ENCODE measurements at places on chromosomes 2 and 18.

- no peak for DNase-seq
These were observed 32.1 kb upstream of the SH3BP4 start for GRCh38 chr2:234919711-234920110.

- DNase-seq, result no peak
These were observed 722.6 kb downstream of the METTL4 start for GRCh38 chr18:1848716-1849115.

DNA sequence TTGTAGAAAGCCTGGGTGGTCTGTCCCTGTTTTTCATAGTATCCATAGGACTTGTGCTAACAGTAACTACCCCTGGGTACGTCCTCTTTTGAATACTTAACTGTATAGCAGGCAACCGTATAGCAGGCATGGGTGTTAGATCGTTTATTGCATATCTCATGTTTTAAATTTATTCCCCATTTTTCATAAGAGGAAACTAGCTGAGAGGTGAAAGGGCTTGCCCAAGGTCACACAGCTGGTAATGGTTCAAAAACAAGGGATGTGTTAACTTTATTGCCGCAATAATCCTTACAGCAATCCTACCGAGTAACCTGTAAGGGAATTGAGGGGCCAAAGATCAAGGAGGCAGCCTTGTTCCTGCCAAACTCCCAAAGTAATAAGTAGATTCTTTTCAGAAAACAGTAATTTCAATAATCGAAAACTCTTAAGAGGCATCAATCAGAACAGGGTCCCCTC, 990 bp upstream of the MGAT4A start:
- DNase-seq, result no peak

DNA sequence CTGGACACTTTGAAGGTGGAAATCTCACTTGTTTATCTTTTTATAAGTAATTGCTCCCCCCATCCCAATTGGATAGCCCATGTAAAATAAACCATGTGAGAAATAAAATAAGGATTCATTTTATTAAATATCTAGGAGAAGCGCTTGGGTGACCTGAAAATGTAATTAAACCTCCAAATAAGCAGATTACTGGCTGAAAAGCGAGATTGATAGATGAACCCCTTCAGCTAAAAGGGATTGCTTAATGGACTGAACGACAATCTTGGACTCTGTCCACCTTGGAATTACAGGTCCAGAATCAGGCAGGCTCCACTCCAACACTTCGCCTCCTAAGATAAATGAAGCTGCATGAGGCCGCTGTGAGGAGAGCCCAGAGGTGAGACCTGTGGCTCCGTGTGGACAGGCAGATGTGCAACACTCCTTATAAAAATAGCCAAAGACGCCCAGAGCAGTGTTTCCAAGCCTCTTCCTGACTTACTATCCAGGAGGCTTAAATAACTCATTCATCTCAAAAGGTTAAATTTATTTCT, 441.5 kb downstream of the MTX2 start:
- DNase-seq, result no peak

DNA sequence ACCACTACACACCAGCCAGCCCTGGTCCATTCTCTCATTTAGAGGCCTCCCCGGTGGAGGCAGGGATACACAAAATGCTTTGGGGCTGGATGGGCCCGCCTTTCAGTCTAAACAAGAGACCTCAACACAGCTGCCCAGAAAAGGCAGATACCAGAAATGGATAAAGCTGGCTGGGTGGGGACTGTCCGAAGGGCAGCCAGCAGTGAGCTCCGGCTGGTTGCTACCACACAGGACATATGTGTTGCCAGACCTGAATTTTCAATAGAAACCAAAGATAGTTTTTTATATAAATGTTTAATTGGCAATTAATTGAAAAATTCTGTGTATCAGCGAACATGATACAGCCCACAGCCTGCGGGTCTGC, 1.4 kb downstream of the GPBAR1 start:
- no peak for DNase-seq

DNA sequence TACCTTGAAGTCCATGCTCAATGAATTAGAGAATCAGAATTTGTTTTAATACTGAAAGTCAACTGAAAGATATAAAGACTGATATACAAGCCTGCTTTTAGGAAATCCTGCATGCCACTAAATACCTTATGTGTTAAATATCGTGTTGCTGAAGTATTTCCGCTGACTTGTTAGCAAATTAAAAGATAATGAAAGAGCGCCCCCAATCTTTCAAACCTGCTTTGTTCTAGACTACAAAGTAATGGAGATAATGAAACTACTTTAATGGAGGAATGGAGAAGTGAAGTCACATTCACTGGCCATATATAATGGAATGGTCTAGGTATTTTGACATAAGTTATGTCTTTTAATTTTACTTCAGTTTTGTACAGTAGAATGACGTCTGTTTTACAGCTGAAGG, 95.7 kb downstream of the ASXL3 start:
- no peak for DNase-seq

DNA sequence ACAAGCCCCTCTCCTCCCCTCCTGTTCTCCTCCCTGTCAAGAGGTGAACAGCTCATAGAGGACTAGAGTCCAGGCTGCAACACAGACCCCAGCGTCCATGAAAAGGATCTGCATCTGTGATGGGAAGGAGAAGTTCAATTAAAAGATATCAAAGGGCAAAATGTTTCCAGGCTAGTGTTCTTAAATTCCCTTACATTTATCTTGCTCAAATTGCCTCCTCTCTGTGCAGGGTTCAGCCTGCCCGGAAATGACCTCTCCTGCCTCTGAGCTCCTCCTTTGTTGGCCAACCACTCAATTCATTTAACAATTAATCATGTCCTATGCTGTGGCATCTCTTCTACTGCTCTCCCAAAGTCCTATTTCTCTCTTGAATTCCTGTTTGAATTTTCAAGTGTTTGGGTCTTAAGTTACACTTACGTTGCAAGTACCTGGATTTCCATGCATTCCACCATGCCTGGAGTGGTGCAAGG, 105.3 kb downstream of the TSN start:
- DNase-seq, result no peak

DNA sequence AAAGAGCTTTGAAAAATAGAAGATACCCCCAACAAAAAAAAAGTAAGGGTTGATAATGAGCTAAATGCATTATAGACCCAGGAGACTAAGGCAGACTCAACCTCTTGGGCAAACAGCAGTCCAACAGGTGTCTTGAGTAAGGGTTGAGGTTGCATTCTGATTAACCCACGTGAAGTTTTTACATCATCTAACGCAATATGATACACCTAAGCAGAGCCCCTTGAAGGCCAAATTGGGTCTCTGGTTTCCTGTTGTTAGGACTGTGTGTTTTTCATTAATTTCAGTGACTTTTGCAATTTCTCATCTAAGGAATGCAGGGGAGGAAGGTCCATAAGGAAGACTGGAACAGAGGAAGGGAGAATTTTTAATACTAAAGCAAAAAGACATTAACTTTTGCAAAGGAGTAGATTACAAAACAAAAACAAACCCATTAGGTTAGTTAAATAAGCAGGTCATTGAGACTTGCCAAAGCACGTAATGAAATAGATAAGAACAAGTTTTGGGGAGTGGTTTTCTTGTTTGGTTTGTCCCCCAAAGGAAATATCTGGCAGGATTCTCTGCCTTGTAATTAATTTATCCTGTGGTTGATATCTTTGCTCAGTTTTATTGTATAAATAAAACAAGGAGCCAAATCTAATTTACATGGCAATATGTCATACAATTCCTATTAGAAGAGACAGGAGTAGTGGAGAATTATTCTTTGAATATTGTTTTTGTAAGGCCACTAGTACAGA, 244.3 kb downstream of the ETAA1 start:
- no peak for DNase-seq

DNA sequence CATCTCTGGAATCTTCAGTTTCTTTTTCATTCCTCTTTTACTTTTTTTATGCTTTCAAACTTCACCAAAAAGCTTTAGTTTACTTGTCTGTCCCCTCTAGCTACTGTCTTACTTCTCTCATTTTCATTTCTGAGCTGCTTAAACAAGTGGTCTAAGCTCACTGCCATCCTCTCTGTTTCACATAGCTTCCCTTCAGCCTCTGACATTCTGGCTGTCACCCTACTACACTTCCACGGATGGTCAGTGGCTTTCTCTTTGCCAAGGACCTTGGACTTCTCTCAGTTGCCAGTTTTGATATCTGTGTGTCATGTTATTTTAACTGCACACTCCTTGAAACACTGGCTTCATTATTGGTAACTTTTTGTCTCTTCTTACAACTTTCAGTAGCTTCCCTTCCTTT, 176.1 kb downstream of the IKZF2 start:
- DNase-seq, result no peak

- DNase-seq, result no peak
These were observed 87.0 kb downstream of the GALNT3 start for GRCh38 chr2:165706960-165707487.

- DNase-seq, result no peak
These were observed 116.7 kb upstream of the NPAS2 start for GRCh38 chr2:100703213-100703612.

- no peak for DNase-seq
These were observed 27.0 kb downstream of the MAPRE3 start for GRCh38 chr2:26997394-26997793.

- DNase-seq, result no peak
These were observed 213.8 kb upstream of the FBXO11 start for GRCh38 chr2:48120112-48120511.

DNA sequence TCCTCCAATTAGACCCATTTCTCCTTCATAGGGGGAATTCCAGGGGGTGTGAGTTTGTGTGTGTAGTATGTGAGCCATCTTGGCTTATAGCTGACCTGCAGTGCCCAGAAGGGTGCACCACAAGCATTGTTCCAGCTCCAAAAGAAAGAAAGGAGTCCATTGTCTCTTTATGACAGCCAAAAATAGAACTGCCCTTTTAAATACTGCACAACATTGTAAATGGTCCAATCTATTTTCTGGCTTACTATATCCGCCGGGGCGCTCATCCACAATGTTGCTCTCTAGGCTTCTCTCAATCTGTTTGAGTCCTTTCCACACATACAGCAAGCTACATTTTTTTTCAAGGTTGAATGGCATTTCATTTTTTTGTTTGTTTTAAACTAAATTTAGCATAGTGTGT, 517.5 kb downstream of the STK39 start:
- DNase-seq, result no peak

GRCh38 chr18:80158365-80158764, 49.3 kb downstream of the ADNP2 start:
- DNase-seq, result no peak

- no peak for DNase-seq
These were observed 292.5 kb downstream of the TNS1 start for GRCh38 chr2:217710211-217710765.

- DNase-seq, result no peak
These were observed 260.8 kb downstream of the RDH14 start for GRCh38 chr2:18299423-18300212.

DNA sequence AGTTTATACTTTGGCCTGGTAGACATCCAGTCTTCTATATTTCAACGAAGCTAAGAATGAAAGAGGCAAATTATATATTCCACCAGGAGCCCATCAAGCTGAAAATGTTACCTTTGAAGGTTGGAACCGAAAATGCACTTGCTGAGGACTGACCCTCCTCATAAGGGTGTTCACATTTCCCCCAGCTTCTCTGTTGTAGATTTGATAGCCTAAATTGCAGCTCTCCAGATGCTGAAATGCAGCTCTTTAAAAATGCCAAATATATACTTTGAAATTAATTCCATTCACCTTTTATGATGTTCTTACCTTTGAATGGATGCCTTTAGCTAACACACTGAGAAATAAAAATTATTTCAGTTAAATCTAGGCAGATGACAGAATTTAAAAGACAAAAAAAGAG, 1.8 kb upstream of the FIGN start:
- DNase-seq, result no peak

DNA sequence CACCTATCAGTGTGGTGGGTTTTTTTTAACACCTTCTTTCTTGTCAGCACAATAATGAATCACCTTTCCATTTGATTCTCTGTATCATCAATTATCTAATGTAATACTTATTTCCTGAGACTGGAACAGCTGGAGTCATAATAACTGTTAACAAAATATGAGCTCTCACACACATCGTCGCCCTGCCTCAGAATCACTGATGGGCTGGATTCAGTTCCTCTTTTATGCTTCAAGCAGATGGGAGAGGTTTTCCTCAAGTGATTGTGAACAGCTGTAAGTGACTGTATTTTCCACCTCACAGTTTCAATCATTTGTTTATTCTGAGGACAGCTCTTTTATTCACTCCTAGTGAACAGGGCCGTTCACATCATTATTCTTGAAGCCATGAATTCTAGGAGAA, 330.2 kb downstream of the DSC3 start:
- DNase-seq, result no peak

GRCh38 chr2:99081891-99082290, 59.6 kb upstream of the C2orf15 start:
- DNase-seq, result no peak

DNA sequence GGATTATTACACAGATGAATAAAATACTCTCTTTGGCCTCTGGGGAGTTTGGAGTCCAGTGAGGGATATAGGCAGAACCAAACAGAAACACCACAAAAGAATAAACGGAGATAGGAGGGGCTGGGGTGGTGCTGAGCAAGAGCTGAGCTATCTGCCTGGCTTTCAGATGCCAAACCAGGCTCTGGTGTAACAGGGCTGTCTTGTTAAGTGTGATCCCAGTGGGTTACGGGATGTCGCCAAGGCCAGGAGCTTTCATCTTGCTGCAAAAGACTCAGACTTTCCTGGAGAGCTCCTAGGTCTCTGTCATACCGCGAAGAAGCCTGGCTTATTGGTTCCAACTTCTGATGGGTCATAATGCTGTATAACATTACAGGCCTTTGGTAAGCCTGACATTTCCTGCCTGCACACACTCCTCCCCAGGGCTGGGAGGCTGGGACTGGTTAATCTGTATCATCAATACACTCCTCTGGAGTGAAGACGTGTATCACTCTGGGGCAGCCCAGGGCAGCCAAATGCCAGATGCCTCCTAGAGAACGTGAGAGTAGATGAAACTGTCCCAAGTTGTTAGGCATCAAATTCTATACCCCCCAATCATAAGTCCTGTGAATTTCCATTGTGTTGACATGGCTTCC, 60.5 kb downstream of the STPG4 start:
- DNase-seq, result no peak

DNA sequence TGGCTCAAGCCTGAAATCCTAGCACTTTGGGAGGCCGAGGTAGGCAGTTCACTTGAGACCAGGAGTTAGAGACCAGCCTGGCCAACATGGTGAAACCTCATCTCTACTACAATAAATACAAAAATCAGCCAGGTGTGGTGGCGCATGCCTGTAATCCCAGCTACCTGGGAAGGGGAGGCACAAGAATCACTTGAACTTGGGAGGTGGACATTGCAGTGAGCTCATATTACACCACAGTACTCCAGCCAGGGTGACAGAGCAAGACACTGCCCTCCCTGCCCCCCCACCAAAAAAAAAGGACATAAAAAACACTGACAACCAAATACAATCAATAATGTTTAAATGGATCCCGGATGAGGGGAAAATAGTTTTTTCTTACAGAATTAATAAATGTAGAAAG, 7.8 kb downstream of the TIA1 start:
- DNase-seq, result no peak

DNA sequence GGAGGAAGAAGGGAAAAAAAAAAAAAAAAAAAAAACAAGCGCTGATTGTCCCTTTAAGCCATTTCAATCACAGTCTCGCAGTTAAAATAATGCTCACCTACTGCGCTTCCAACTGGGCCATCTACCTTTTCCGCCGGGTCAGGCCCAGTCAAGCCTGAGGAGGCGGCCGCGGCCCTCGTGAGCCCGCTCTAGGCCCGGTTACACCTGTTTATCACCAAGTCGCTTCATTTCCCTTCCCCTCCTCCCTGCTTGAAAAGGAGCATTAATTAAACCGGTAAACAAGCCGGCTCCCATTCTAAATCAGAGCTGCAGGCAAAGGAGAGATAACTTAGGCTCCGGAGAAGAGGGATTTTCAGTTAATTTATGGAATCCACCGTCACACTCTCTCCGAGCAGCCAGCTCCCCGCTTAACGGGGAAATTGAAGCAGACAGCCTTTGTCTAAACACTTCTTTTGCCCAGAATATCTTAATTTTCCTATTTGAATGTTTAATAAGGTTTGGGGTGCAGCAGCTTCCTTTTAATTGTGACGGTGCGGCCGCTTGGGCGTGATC, 140.1 kb upstream of the SIX3 start:
- DNase-seq, result no peak
